ENCODE measurements at places on chromosomes 6 and 20.

GRCh38 chr6:16776394-16777017, 15.2 kb upstream of the ATXN1 start:
- no peak for DNase-seq

DNA sequence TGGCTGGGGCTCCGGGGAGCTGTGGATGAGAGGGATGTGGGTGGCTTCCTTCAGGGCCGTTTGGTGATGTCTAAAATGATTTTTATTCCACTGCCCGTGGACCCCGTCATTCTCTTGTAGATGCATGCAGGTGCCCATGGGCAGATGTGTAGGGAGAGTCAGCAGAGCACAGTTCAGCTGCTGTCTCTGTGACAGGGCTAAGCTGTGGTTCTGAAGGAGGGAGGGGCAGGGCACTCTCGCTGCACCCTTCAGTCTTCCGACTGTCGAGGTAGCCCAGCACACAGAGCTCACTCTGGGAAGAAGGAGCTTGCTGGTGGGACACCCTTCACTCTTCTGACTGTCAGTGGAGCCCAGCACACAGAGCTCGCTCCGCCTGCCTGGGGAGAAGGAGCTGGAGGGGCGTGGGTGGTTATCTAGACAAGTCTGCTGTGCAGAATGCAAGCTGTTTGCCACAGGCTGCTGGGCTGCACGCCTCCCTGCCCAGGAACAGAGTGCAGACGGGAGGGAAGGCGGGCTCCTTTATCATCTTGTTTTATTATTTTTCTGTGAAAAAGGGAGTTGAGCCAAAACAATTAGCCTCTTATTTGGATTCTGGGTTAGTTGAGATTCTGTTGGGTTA, 28.4 kb upstream of the ADRM1 start:
- peak; percentile 41 for DNase-seq

DNA sequence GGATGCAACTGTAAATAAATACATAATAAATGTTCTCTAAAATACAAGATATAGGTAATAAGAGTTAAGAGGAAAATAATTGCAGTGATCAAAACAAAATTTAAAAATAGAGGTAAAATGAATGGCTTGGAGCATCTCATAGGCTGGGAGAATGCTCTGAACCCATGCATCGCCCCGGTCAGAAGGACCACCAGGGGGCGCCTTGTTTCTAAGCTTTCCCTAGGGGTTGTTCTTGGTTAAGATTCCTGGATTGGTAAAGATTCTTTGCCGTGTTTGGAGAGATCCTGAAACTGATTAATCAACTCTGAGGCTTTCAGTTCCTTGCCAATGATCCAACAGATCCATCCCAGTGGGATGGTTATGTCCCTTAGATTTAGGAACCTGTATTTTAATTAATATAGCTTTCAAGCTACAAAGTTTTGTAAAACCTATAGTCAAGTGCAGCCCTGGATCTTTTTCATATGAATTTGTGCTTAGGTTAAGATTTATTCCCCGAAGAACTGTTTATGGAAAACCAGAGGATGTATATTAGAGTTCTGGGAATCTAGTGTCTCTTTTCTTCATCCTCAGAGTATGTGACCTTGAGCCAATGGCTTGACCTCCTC, 45.3 kb upstream of the PRELID3B start:
- peak; percentile 67 for DNase-seq

DNA sequence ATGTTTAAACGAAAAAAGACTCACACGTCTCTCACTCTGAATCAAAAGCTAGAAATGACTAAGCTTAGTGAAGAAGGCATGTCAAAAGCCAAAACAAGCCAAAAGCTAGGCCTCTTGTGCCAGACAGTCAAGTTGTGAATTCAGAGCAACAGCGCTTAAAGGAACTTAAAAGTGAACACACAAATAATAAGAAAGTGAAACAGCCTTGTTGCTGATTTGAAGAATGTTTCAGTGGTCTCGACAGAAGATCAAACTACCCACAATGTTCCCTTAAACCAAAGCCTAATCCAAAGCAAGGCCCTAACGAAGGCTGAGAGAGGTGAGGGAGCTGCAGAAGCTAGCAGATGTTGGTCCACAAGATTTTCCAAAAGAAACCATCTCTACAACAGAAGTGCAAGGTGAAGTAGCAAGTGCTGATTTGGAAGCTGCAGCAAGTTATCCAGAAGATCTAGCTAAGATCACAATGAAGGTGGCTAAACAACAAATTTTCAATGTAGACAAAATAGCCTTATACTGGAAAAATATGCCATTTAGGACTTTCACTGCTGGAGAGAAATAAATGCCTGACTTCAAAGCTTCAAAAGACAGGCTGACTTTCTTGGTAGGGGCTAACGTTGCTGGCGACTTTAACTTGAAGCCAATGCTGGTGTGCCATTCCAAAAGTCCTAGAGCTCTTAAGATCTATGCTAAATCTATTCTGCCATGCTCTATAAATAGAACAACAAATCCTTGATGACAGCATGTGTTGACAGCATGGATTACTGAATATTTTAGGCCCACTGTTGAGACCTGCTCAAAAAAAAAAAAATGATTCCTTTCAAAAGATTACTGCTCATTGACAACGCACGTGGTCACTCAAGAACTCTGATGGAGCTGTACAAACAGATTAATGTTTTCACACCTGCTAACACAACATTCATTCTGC, 40.3 kb downstream of the SEC63 start:
- DNase-seq = no peak

DNA sequence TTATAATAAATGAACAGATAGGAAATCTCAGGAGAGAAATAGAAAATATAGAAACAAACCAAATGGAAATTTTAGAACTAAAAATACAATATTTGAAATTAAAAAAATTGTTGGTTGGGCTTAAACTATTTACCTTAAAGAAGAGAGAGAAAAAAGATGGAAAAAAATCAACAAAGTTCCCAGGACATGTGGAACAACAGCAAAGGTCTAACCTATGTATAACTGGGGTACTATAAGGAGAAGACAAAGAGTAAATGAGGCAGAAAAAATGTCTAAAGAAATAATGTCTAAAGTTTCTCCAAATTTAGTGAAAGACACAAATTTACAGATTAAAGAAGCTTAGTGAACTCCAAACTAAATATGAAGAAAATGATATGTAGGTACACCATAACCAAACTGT, 41.1 kb upstream of the ZBTB24 start:
- no peak for DNase-seq

DNA sequence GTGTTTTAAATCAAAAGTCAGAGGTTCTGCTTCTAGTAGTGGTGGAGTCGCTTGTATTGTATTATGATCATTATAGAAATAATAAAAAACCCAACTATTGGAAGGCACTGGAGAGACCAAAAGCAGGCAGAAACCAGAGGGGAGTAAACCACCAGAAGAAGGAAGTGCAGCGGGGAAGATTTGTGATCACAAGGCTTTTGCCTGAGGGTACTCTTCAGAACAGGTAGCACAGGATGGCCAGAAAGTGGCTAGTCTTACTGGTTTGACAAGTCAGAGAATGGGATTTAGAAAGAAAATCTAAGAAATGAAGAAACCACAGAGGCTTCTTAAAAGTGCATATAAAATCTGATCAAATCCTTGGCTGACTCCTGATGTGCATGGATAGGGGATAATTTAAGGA, 24.0 kb downstream of the MAPK13 start:
- DNase-seq = no peak

DNA sequence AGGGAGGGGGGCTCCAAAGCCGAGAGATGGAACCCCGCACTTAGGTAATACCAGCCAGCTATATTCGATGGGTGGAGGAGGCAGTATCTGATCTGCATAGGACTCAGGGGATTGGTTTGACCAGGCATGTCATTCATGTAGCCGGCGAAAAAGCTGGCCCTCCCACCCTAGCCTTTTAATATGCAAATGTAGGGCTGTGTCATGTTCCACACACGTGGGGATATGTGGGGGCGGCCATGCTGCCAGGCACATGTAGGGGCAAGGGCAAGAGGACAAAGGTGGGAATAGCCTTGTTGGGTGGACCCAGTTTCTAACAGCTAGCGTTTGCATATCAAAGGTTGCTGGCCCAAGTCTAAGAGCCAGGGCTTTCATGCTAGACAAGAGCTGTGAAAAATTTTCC, 39.1 kb upstream of the DDR1 start:
- DNase-seq = no peak

GRCh38 chr6:155188707-155189496, 74.9 kb upstream of the CLDN20 start:
- no peak for DNase-seq

DNA sequence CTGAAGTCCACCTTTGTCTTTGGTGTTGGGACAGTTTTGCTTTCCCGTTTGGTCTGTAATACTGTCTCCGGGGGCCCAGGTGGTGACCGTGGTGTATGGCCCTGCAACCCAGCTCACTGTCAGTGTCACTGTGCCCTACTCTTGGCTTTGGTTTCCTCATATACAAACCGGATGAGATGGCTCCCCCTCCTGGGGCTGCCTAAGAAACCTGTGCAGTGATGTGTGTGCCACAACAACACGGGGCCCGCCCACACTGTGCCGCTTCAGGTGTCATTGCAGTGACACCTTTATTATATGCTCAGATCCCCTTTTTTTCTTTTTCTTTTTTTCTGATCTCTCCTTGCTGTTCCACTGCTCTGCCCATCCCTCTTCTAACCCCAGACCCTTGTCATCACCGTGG, 73.9 kb downstream of the RAMACL start:
- peak; percentile 52 for DNase-seq

DNA sequence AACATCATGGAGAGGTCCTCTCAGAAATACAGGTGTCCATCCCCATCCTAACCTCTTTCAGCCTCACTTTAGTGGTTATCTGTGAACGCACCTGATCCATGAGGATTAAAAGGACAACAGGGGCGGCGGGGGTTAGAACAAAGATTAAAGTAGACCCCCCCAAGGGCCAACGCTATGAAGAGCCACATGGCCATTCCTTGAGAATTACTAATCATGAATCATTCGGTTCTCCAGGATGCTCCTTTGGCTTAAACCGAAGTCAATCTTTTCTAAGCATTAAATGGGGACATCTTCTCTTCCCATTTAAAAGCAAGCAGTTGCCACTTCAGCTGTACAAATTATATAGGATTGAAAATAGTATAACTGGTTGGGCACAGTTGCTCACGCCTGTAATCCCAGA, 212.4 kb downstream of the GMPR start:
- DNase-seq = no peak

GRCh38 chr6:85458184-85458583, 8.3 kb downstream of the NT5E start:
- DNase-seq = no peak

- DNase-seq = no peak
Observed at GRCh38 chr6:13295576-13295975, 32.8 kb downstream of the TBC1D7 start.

GRCh38 chr20:59101961-59102360, 59.4 kb upstream of the PRELID3B start:
- no peak for DNase-seq

- peak; percentile 9 for DNase-seq
Observed at GRCh38 chr20:24027229-24027628, 38.6 kb upstream of the GGTLC1 start.

GRCh38 chr6:169343886-169344749, 90.5 kb upstream of the THBS2 start:
- DNase-seq = no peak

DNA sequence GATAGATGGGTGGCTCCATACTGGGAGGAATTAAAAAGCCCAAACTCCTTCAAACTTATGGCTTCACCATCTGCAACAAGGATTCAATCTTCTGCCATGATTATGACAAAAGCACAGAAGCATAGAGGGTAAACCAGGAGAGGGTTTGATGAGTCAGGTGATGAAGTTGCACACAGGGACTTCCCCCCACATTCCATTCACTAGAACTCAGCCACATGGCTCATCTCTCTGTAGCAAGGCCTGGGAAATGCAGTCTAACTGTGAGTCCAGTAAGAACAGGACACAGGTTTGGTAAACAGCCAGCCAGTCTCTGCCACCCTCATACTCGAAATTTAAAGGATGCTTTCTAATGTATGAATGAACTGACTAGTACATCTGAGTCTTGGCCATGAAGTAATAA, 142.9 kb downstream of the HIVEP2 start:
- no peak for DNase-seq

- no peak for DNase-seq
Observed at GRCh38 chr6:140002396-140003022, 628.1 kb upstream of the CITED2 start.

GRCh38 chr6:158815379-158815724, 3.8 kb downstream of the EZR start:
- DNase-seq = no peak

- no peak for DNase-seq
Observed at GRCh38 chr6:160971171-160971570, 20.4 kb upstream of the MAP3K4 start.

GRCh38 chr6:120278689-120279396, 929.3 kb upstream of the MAN1A1 start:
- no peak for DNase-seq

- peak; percentile 35 for DNase-seq
Observed at GRCh38 chr20:47392015-47392720, 35.7 kb upstream of the ZMYND8 start.

DNA sequence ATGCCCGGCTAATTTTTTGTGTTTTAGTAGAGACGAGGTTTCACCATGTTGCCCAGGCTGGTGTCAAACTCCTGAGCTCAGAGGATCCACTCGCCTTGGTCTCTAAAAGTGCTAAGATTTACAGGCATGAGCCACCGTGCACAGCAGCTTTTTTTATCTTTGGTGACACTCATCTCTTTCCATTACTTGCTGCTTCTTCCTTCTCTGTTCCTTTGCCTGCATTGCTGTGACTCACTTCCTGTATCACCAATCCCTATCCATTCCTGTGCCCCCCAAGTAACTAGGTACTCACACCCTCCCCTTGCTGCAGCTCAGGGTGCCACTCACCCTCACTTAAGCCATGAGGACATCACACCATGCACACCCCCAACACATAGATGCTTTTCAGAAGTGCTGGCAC, 24.6 kb downstream of the KHDC1L start:
- no peak for DNase-seq

DNA sequence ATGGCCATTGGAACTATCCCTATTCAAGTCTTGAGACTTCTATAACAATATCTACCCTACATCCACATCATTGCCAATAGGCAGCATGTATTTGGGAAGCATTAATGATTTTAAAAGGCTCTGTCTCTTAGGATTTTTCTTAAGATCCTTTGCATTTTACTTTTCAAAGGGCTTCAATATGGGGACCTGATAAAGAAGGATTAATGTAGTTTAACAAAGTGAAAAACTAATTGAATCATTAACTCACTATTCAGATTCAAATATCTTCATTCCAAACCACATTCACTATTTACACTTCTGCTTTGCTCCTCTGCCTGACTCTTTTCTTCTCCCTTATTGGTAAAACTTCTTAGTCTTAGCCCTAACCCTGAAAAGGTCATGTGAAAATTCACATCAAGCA, 333.0 kb downstream of the EPHA7 start:
- no peak for DNase-seq

DNA sequence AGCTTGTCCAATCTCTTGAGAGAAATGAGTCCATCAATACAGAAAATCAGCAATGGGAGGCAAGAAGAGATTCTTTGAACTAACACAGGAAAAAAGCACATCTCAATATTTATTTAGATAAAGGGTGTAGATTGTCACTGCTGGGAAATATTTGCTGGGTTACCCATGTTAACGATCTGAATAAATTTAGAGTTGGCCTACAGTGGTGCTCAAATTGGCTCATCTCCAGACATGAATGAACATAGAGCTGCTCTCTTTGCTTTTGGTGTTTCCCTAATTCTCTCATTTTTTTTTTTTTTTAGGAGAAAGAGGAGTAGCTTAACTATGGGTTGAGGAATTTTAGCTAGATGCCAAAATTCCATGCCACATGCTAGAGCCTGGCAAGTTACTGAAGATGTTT, 471.2 kb downstream of the PKHD1 start:
- DNase-seq = no peak

GRCh38 chr6:119044255-119044654, 34.2 kb downstream of the FAM184A start:
- no peak for DNase-seq
